Ovary (tissue), 10 donors: ENCODE measurements at places on chromosomes 16 and 17.

DNA sequence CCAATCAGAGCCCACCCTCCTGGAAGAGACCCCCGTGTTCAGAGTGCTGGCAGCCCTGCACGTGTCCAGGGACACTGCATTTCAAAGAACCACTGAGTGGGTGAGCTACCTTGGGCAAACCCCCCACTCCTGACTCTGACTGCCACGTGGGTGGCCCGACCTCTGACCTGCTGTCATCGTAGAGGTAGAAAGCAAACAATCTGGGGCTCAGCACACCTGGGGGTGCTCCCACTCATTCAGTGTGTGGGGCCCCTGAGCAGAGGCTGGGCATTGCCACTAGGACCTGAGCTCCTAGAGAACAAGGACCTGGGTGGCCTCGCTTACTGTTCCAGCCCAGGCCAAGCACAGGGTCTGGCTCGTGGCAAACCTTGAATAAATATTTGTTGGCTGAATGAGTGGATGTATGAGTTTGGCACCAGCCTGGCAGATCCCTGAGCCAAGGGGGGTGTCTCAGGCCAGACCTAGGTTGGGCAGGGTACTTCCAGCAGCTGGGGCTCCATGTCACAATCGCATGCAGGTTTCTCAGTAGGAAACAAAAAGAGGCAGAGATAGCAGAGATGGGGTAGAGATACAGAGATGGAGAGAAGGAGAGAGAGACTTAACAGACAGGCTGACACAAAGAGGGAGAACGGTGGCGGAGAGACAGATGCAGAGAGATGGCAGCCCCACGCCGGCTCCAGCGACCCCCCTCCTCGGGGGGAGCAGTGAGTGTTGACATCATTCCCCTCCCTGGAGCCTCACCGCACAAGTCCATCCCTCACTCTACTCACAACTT lies 5.4 kb upstream of the DRC7 start:
- DNase-seq: no peak

DNA sequence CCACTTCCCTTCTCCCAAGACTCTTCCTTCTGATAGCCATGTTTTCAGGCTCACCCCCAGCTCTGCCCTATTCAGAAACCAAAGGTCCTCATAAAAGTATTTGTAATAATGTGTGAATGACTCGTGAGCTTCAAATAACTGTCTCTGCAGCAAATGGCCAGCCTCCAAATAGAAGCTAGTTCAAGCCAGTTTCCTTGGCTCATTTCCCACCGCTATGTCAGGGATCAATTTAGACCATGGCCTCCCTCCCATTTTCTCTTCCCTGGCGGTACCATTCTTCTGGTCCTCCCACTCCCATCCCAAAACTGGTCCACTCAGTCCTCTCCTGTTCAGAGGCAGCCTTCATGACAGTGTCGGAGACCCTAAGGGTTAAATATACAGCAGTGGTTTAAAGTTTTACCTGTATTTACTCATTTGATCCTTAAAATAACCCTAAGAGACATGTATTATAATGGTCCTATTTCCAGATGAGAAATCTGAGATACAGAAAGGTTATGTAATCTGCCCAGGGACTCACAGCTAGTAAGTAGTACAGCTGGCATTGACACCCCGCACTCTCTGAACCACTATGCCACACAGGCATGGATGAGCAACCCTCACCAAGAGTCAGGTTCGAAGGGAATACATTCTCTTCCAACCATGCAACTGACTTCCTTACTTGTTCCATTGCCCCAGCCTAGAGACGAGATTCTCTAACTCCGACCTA lies 42.9 kb downstream of the GAS7 start:
- DNase-seq: no peak

GRCh38 chr16:81448154-81449131 lies 3.8 kb downstream of the CMIP start:
- no peak for DNase-seq

- DNase-seq: no peak
Observed at GRCh38 chr17:45172232-45172540, 10.5 kb downstream of the HEXIM2 start.

DNA sequence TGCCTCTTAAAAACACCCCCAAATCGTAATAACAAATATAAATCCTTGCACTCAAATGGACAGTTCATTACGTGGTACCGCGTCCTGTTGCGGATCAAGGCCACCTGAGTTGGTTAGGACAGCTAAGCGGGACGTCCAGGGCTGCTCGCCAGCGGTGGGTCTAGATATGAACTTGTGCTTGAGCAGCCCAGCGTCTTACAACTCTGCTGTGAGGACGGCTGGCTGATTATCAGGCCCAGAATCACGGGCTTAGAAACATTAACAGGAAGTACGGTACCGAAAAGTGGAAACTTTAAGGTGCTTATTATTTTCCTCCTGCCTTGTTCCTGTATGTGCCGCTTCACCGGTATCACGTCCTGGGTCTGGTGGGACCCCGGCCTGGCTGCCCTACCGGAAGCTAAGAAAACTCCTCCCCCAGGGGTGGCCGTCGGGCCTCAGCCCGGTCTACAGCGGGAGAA lies 832 bp upstream of the SRRM2 start:
- DNase-seq: peak; percentile 46

DNA sequence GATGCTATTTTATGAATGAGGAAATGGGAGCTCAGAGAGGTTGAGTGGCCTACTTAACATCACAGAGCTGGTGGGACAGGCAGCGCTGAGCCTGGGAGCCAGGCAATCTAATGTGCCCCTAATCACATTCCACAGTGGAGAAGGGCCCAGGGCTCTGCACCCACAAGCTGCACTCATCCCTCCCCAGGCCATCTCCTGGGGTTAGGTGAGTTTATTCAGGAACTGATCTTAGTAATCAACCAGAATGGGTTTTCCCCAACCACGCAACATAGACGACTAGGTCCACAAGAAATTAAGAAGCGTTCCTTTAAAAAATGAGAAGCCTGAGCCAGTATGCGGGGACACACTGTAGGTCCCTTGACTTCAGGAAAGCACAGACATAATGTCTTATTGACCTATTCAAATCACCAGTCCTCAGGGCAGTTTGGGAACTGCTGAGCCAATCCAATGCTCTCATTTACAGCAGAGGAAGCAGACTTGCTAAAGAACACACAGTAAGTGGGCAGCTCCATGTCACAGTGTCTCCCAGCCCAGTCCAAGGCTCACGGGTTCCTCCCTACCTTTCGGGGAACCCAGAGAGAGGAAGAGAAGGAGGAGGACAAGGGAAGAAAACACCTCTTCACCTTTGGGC lies 2.3 kb downstream of the MPP3 start:
- no peak for DNase-seq

GRCh38 chr17:9212376-9213302 lies 191.3 kb downstream of the NTN1 start:
- no peak for DNase-seq

GRCh38 chr16:23712976-23713375 lies at the start of gene ERN2:
Gene ERN2, minus strand, starts transcription at chr16:23713222. Its CDS starts 35 bp downstream, at chr16:23713187.
- no peak for DNase-seq

DNA sequence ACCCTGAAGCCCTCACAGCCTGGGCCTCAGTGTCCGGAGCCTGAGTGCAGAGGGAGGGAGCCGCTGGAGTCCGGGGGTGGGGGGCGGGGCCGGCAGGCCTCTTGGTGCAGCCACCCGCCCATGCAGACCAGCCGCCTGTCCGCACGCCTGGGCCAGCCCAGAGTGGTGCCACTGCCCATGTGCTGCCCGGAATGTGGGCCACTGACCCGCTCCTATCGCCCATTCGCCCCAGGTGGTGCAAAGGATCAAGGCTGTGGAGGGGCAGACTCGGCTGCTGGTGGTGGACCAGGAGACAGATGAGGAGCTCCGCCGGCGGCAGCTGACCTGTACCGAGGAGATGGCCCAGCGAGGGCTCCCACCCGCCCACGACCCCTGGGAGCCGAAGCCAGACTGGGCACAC lies 2.6 kb downstream of the NHERF2 start:
- DNase-seq: no peak

DNA sequence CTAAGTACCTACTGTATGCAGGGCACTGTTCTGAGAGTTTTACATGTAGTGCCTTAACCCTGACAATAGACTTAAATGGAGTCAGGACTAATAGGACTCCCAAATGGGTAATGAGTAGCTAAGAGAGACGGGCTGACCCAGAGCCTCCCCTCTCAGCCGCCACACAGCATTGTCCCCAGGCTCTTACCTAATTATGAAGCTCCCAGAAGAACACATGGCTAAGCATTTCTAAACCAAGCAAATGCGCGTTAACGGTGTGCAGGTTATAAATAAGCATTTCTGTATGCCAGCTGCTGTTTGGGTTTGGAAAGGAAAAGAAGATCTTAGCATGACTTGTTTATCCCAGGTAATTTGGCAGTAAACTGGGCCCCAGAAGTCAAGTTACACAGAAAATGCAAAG lies 14.3 kb downstream of the KATNIP start:
- no peak for DNase-seq

DNA sequence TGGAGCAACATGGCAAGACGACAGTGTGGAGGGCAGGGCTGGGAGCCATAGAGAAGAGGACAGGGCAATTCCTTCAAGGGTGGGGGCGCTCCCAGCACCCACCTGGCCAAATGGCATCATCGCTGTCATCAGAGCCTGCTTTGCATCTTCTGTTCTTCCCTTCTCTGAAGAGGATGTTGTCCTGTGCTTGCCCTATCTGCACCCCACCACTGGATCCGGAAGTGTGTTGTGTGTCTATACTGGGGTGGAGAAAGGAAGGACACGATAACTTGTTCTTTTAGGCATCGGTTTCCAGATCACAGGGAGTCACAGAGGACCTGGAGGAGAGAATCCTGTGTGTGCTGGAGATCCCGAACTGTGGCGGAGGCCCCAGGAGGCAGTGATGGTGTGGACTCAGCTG lies 25.7 kb upstream of the ANKRD40CL start:
- no peak for DNase-seq

DNA sequence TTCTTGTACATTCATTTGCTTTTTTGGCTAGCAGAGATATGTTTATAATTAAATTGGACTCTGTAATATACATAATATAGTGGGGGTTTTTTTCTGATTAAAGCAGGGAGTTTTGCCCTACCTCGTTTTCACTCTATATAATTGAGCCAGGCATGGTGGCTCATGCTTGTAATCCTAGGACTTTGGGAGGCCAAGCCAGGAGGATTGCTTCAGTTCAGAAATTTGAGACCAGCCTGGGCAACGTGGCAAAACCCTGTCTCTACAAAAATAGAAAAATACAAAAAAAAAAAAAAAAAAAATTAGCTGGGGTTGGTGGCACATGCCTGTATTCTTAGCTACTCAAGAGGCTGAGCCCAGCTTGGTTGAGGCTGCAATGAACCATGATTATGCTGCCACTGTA lies 42.2 kb downstream of the PAFAH1B1 start:
- no peak for DNase-seq

- DNase-seq: no peak
Observed at GRCh38 chr16:28504707-28505404, 1.8 kb downstream of the IL27 start.

DNA sequence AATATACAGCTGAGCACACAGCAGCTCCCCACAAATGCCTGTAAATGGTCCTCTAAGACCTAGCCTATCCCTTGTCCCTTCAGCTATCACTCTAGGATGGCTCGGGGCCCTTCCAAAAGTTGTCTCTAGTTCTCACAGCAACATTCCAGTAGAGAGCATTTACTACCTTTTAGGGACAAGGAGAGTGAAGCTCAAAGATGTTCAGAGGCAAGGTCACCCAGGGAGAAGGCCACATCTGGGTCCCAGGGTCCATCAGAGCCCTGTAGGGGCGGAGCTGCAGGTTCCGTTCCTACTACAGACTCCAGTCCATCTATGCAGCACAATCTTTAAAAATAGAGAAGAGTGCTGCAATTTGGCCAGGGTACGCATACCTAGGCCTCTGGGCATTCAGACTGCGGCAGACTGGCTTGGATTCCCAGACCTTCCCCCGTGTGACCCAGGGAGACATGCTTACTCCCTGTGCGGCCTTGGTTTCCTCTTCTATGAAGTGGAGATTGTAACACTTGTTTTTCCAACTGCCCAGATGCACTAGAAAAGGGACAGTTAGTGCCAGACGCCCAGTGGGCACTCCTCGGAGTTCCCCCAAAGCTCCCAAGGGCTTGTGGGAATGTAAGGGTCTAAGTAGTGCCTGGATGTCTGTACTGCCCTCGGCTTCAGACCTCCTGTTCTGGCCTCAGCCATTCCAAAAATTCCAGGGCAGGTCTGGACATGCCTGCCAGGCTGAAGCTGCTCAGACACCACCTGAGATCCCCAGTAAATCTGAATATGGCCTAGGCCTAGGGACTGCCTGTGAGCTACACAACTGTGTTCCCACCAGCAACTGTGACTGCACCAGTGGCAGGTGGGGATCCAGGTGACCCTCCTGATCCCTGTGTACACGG lies 2.5 kb downstream of the SLC12A4 start:
- DNase-seq: no peak
